Astrocyte (in vitro differentiated cells and primary cell): ENCODE measurements at places on chromosomes 13 and 19. TPM values are rescaled to one million over a fixed set of nuclear protein-coding genes. Genes with fewer than 3 reads are reported as not detected.

- peak; percentile 18 for DNase-seq
These were observed 260.0 kb downstream of the FGF14 start for GRCh38 chr13:102141625-102142472.

DNA sequence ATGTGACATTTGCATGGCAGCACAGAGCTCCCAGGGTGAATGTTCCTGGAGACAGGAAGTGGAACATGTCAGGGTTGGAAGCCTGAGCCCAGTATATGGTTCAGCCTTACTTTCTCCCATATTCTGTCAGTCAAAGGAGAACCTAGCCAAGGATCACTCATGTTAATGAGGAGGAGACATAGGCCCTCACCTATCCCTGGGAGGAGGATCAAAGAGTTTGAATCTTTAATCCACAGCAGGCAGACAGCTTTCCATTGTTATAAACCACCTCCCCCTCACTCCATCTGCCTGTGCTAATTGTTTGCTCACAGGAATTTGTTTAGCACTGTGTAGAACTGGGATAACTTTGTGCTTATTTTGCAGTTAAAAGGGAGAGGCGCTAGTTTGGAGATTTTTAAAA is 1069.1 kb downstream of the EFNB2 start:
- no peak for DNase-seq

GRCh38 chr19:22502766-22503165 is 80.6 kb upstream of the ZNF98 start:
- no peak for DNase-seq

GRCh38 chr13:43054803-43055802 is 31.7 kb downstream of the DNAJC15 start:
- DNase-seq = peak; percentile 84

DNA sequence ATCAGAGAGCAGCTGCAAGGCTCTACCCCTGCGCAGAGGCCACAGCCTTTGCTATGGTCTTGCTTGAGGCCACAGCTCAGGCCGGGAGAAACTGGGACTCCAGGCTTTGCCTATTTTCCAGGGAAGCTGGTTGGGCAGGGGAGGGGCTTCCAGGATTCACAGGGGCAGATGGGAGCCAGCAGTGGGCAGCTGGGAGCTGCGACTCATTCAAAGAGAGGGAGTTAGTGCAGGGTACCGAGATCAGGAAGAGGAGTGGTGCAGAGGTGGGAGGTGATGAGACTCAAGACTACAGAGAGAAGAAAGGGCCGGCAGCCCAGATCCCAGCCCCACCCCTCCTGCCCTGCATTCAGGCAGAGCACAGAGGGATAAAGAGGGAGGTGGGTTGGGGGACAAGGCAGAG is 12.1 kb downstream of the ADGRE5 start:
- no peak for DNase-seq

DNA sequence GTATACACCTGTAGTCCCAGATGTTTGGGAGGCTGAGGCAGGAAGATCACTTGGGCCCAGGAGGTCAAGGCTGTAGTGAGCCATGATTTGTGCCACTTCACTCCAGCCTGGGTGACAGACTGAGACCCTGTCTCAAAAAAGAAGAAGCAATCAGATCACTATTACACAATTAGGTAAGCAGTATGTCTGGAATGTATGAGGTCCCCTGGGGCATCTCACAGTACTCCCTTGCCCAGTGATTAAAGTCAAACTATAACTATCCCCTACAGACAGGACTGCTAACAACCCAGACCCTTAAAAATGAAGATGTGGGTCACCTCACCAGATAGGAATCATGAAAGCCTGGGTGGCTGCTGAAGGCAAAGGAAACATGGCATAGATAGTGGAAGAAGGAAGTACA is 9.4 kb upstream of the PAN3 start:
- no peak for DNase-seq

DNA sequence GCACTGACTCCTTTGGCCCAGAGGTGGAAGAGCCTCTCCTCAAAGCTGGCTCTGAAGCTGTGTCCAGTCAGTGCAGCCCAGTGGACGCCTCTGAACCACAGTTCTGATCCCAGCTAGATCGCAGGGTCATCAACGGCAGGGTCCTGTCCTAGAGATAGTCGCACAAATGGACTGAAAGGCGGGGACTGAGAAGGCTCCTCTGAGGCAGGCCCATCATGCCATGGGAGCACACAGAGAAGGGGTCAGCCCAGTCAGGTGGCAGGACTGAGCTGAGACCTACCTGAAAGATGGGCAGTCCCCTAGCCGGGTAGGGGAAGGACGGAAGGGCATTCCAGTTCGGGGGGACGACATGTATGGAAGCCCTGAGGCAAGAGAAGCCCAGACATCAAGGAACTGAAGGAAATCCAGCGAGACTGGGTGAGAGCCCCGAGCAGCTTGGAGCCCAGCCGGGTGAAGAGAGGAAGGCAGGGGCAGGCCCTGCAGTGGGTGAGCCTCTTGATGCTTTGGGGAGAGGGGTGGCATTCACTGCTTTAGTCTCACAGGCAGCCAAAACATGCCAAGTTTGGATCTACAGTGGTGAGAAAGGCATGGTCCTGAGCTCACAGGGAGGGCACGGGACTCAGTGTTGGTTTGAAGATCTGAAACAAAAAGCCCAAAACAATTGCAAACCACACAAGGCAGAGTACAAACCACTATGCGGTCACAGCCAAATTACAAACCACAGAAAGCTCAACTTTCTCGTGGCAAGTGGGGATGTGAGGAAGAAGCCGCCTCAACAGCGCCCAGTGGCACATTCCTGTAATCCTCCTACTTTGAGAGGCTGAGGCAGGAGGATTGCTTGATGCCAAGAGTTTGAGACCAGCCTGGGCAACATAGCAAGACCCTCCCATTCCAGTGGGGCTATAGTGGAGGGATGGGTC is 10.0 kb downstream of the CALM3 start:
- peak; percentile 66 for DNase-seq

DNA sequence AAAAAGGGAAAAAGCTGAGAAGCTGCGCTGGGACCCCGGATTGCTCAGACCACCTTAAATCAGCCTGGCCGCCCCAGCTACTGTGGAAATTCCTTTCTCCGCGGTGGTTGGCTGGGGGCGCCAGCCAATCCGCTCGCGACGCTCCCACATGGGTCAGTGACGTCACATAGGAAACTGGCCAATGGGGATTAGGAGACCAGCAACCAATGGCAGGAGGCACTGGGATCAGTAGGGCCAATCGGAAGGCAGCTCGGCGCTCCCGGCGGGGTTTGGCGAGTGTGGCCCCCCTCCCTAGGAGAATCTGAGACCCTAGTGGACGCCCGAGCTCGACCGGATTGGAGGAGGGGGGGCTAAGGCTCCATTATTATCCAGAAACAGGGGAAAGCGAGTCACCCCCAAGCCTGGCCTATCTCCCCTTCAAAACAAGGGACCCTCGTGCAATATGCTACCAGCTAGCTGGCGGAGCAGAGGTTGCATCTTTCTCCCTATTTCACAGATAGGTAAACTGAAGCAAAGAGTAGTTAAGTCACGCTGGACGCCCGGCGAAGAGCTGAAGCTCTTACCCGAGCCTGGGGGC is 6.5 kb upstream of the TLE2 start:
- DNase-seq = peak; percentile 98

DNA sequence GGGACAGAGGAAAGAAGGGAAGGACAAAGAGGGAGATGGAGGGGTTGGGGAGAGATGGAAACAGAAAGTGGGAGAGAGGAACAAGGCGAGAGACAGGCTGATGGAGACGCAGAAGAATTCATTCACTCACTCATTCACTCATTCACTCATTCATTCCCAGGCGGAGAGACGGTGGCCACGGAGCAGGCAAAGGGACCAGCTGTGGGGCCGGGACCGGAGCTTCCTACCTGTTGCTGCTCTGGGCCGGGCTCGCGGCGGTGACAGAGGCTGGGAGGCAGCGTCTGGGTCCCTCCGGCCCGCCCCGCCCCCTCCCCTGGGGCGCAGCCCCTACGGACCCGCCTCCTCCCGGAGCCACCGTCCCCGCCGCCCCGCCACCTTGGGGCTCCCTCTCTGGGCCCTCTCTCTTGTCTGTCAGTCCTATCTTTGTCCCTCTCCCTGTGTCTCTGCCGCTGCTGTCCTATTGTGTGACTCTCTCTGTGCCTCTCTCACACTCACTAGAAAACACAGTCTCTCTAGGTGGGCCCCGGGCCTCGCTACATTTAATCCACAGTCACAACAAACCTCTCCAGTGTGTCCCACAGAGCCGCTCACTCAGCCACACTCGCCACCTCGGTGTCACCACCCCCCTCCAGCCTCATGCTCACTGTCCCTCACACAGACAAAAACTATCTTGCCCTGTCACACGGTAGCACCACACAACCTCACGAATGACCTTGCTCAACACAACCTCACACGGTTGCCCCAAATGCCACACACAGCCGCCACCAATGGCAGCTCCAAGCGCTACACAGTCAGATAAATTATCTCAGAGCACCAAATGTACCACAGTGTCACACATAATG is at the start of gene GNG8:
TSS of gene GNG8 (minus strand) at position 283 of the 842 bp plus-strand sequence. CDS start 1,520 bp downstream, outside the sequence.
- DNase-seq = no peak

- DNase-seq = no peak
These were observed 541 bp downstream of the ELF1 start for GRCh38 chr13:41018602-41018948.

DNA sequence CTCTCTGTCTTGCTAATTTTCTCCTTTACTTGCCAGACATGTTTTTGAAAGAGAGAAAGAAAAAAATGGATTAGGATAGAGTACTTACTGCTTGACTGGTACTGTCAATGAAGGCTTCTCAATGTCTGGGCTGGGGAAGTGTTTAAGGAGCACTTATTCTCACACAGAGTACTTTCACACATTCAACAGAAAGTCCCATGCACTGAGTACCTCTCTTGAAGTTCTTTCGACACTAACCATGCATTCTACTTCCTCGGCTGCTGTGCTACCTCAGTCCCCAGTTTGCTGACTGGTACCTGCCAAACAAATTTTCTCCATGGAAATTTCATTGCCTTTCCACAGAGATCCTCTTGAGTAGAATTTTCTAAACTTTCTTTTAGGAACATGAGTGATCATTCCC is 281.9 kb downstream of the RBM26 start:
- DNase-seq = no peak

DNA sequence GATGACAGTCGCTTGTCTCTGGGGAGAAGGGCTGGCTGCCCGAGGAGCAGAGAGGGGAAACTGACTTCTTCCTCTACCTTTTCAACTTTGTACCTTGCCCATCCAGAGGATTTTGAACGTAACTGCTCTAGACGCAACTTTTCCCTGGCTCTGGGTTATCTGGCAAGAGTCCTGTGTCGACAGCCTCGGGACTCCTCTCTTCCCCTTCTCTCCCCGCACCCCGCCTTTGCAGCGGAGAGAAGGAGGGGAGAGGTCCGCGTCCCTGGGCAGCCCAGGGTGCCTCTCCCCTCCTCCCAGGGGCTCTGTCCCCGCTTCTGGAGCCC is 574 bp downstream of the SH3GL1 start:
- DNase-seq = no peak

DNA sequence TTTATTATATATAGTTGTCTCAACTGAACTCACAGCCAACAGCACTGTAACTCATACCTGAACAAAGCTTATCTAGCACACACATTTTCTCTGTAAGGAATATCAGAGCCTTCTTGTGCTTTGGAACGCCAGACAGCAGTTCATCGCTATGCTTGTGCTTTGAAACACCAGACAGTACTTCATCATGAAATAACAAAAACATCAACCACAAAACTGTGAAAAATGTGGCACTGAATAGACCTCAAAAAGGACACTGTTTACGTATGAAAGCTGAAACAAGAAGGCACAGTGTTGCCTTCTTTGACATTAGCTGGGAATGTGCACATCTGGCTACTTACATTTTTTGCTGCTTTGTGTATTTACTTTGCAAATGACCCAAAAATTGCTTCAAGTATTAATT is 160.2 kb downstream of the PDS5B start:
- DNase-seq = peak; percentile 81

GJB2 gene
- 4.6 and 23.2 TPM in 2 replicates for total RNA-seq

FUT3 gene
- total RNA-seq = 0.14 and 0.84 TPM in 2 replicates

ZNF85 gene
- 14.7 and 15.3 TPM in 2 replicates for total RNA-seq

PLA2G4C gene
- total RNA-seq = 4.1 TPM in 2 replicates

ZSCAN18 gene
- total RNA-seq = 28.6 and 31.8 TPM in 2 replicates

BRME1 gene
- total RNA-seq = 0.68 and 0.91 TPM in 2 replicates

NOVA2 gene
- 10.7 and 11.1 TPM in 2 replicates for total RNA-seq

GET3 gene
- 63.0 and 66.8 TPM in 2 replicates for total RNA-seq

KLHL26 gene
- 4.4 and 6.0 TPM in 2 replicates for total RNA-seq

COX7A1 gene
- 0.64 TPM in 1 of 2 replicates, not detected in the other for total RNA-seq

CYP4F8 gene
- not detected in 2 replicates for total RNA-seq
